SIG-M5 (cell line): ENCODE measurements at places on chromosomes 7 and 10.

DNA sequence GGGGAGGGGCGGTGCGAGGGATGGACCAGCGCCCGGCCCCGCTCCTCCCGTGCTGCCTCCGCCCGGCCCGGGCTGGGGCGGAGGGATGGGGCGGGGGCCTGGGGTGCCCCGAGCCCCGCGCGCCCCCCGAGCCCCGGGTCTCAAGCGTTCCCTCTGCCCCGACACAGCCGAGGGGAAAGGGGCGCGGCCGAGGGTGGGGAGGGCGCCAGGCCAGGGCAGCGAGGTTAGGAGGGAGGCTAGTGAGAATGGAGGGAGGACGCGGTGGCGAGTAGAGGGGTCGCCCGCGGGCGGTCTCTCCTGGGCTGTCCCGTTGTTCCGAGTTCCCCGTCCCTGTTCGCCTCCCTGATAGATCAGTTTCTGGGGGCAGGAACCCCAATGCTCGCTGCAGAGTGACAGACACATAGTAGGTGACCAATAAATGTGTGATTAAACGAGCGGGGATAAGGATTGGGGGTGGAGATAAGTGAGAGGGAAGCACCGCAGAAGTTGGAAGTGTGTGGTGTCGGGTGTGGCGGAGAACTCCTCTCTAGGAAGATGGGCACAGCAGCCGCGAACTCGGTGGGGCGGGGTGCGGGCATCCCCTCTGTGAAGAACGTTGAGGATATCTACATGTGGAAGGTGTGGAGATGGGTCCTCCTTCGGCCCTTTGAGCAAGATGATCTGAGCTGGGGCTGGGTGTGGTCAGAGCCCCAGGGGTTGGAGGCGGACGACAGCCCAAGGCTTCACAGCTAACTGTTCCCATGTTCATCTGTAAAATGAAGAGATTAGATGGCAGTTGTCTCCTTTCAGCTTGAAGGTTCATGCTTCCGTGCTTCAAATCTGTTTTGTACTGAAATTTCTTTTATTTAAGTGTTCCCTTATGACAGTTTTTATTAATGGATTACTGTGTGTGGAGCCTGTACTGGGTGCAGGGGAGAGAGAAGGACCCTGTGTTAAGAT, 580 bp downstream of the ZNF775 start:
- DNase-seq = no peak

DNA sequence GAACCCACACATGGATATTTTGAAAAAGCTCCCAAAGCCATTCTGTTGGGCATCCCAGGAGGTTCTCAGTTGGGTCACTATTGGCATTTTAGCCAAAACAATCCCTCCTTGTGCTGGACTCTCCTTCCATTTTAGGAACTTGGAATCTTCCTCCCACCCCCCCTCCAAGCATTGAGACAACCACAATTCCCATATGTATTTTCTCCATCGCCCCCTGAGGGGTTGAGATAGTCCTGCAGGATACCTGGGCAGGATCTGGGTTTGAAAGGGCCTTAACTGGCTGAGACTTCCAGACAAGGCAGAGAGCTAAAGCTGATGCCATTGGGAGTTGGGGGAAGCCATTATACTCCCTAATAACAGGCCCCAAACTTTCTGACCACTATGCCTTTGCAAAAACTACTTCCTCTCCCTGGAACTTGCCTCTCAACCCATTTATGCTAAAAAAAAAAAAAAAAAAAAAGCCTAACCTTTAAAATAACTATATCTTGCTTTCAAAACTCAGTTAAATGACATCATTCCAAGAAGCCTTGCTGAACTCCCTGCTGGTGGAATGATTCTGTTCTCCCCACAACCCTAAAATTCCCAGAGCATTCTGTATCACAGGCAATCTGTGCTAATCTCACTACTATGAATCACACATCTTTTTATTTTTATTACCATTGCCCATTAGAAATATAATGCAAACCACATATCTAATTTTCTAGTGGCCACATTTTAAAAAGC, 77.5 kb upstream of the PDE1C start:
- DNase-seq = no peak

DNA sequence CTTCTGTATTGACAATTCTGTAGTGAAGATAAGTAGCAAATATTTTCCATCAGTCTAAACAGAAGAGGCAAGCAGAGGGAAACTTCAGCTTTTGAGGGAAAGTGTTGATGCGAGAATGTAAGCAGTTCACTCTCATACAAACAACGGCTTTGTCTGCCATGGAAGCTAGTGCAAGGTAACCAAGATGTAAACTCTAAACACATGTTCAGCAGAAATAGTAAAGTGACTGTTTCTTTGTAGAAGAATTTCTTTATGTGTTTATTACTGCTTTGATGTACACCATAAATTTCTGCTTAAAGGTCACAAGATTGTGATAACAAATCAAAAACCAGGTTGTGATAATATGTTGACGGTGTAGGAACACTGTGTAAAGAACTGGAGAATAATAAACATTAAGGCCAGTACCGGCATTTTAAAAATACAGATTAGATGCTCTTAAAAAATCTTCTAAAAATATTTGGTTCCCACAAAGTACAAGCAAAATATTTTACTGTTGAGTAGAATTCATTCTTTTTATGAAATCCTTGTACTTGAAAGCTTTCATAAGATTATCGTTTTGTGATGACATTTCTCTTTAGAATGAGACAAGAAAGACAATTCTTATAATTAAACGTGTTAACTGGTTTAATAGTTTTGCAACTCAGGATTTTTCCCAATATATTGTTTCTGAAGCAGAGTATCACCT, 34.2 kb downstream of the SEMA3C start:
- DNase-seq = no peak

DNA sequence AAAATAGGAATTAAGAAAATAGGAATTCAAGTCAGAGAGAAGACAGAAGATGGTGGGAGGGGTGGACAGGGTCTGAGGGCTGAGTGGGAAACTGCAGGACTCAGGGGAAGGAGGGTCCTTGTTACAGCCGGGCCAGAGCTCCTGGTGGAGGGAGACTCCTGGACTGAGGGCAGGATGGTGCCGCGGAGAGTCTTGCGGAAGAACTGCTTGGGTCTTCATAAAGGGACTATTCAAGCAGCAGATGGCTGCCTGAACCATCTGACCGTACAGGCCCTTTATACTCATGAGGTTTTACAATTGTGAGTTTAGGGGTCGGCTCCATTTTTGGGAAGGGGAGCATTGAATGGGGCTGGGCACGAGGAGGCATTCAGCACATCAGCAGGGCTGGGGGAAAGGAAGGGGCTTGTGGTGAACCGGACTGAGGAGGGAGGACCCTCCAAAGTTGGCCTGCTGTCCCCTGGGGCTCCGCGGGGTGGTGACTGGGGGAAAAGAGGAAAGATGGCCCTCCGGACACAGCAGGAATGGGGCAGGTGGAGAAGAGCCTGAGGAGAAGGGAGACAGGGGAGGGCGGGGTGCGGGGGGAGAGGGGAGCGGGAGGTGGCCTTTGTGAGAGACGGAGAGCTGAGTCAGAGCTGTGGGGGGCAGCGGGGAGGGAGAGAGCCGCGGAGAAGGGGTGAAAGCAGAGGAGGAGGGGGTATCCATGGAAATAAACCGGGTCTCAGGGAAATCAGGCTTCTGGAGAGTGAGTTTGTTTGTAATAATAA, 1.5 kb downstream of the FAM131B start:
- no peak for DNase-seq

DNA sequence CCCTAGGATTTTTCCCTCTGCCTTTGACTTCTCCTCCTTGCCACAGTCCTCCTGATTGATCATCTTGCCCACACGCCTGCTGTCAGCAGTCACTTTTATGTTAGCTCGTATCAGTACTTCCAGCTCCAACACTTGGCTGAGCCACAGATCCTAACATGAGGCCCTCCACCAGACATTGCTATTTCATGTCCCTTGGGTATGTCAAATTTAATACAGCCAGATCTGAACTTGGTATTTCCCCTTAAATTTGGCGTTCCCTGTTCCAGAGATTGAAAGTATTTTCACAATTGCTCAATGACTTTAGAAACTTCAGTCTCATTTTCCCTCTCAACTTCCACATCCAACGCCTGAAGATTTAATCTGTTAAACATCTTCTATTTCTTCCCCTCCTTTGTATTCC, 140.4 kb downstream of the RNLS start:
- no peak for DNase-seq

DNA sequence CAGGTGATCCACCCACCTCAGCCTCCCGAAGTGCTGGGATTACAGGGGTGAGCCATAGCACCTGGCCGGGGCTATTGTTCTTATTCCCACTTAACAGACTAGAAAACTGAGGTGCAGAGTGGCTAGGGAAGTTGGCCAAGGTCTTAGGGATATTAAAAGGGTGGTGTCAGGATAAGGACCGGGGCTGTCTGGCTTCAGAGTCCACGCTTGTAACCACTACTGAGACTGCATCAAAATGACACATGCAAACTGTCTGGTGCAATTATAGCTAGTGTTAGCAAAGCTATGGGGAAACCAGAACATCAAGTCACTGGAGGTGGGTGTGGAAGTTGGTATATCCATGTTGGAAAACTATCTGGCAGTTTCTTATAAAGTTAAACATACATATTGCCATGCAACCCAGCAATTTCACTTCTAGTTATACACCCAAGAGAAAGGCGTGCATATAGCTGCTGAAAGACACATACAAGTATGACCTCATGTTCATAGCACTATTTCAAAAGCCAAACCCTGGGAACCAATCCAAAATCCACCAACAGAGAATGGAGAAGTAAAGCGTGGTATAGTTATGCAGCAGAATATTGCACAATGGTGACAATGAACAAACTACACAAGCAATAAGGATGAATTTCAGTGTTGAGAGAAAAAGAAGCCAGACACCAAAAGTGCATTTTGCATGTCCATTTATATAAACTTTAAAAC, 33.9 kb upstream of the EEPD1 start:
- peak; percentile 90 for DNase-seq
